Fibroblast of pulmonary artery (primary cell): ENCODE measurements at places on chromosomes 13 and 19.
A peak's percentile ranks its signal among the peaks of the same experiment; 100 is the strongest.

DNA sequence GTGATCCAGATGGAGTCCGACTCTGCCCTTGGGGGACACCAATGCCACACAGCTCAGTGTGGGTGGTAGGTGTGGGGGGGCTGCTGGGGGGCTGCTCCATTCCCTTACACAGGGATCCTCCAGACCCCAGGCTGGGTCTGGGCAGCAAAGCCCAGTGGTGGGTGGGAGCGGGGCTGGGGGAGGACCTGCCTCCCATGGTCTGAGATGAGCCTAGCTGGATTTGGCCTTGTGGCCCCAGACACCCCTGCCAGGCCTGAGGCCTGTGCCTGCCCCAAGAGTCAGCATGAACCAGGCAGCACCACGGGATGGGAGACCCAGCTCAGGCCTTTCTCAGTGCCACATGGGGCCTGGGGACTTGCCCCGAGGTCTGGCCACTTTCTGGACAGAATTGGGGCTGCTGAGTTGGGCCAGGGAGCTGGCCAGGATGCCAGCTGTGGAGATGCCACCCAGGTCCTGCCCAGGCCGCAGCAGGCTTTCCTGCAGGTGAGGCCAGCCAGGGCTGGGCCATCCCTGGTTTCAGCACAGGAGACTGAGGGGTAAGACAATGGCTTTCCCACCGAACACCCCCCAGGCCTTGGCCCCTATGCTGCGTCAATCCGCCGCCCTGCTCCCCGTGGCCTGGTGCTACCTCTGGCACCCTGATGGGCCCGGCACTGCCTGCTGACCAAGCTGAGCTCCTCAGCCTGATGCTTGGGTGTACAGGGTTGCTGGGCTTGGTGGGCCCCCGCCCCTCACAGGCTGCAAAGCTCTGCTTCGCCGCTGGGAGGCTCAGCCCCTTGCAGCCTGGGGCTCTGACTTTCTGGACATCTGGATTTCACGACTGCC is 24.2 kb downstream of the CEBPG start:
- DNase-seq, result no peak

DNA sequence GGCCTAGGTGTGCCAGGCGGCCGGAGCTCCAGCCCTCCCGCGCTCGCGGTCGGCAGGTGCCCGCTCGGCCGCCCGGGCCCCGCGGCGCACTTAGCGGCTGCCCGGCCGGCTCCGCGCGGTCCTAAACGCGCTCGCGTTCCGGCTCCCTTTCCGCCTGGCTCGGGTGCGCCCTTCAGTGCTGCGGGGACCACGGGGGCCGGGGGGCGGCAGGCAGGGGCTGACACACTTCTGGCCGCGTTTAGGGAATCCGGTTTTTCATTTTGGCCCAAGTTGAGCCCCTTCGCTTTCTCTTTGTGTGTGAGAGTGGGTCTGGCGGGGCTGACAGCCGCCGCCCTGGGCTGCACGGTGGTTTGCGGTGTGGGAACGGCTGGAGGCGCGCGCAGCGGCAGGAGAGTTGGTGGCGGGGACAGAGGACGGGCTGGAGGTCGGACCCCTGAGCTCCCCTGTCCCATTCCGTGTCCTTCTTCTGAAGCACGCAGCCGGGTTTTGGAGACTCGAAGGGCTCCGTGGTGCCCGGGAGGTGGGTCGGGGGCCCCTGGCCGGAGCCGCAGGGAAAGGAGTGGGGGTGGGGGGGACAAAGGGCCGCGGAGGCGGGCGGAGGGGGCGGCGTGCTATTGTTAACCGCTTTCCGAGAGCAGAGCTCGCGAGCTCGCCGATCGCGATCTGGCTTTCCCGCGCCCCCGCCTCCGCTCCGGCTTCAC is 3.1 kb downstream of the FGF9 start:
- peak; percentile 29 for DNase-seq

- DNase-seq, result peak; percentile 7
Observed at GRCh38 chr13:65260946-65261891, 1968.9 kb downstream of the PCDH9 start.

DNA sequence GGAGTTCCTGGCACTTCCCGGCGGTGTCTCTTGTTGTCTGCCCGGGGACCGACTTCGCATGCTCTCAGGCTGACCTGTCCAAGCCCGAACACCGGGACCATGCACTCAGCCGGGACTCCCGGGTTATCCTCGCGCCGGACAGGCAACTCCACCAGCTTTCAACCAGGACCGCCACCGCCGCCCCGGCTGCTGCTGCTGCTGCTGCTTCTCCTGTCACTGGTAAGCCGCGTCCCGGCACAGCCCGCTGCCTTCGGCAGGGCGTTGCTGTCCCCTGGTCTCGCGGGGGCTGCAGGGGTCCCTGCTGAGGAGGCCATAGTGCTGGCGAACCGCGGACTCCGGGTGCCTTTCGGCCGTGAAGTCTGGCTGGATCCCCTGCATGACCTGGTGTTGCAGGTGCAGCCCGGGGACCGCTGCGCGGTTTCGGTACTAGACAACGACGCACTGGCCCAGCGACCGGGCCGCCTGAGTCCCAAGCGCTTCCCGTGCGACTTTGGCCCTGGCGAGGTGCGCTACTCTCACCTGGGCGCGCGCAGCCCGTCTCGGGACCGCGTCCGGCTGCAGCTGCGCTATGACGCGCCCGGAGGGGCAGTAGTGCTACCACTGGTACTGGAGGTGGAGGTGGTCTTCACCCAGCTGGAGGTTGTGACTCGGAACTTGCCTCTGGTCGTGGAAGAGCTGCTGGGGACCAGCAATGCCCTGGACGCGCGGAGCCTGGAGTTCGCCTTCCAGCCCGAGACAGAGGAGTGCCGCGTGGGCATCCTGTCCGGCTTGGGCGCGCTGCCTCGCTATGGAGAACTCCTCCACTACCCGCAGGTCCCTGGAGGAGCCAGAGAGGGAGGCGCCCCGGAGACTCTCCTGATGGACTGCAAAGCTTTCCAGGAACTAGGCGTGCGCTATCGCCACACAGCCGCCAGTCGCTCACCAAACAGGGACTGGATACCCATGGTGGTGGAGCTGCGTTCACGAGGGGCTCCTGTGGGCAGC is 661 bp downstream of the FREM2 start:
- DNase-seq, result no peak

GRCh38 chr13:108980237-108980636 is 350.8 kb downstream of the MYO16 start:
- DNase-seq, result no peak

DNA sequence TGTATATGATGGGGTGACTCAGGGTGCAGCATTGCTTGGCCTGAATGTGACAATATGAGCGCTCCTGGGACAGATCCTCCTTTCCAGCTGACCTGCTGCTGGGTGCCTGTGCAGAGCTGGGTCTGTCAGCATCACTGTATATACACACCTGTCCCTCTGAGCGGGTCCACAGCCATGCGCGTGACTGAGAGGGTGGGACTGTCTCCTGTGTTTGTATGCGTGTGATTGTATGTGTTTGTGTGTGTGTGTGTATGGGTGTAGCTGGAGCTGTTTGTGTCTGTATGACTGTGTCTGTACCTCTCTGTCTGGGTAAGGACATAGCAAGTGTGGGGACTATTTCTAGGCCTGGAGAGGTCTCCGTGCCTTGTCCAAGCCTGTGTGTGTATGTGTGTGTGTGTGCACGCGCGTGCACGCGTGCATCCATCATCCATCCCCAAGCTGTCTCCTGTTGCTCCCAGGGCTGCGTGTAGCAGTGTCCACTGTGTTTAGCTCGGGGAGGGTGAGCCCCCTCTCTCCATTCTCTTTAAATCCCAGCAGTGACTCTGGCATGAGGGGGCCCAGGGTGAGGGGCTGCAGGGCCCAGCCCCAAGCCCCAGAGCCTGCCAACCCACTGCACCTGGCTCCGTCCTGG is 8.3 kb downstream of the IGLON5 start:
- DNase-seq, result no peak

DNA sequence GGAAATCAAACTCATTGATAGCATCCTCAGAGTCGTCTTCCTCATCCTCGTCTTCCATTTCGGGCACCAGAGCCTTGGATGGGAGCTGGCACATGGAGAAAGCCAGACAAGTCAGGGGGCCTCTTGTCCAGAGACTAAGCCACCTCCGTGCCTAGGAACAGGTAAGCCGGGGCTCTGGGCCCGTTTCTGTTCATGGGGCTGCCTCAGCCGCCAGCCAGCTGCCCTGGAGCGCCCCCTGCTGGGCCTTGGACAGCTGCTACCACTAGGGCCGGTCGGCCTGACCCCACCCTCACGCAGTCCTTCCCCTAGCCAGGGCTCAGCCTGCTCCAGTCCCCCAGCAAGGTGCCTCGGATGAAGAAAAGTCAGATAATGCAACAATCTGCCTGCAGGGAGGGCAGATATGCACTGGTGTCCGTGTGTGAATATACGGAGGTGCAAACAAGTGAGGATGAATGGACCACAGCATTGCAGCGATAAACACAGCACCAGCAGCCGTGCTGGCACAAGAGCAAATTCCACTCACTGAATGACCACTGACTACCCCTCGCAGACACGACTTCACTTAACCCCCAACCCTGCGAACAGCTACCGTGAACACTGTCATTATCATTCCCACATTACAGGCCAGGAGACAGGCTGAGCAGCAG is 11.9 kb upstream of the PRKD2 start:
- DNase-seq, result peak; percentile 70

DNA sequence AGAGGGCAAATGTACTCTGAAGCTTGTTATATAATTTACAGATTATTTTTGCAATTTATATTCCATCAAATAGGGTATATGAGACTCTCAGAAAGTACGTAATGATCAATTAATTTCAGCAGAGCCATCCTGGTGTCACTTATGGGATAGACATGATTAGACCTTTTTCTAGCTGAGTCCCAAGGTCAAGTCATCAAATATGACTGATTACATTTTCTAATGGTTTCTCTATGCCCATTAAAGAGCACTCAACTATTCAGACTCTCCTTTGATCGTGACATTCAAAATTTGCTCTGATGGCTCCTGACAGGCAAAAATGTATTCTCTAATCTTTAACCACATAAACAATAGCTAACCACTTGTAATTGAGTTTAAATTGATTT is 469.2 kb downstream of the COG6 start:
- DNase-seq, result no peak

- DNase-seq, result no peak
Observed at GRCh38 chr13:110624766-110625756, 9.7 kb downstream of the NAXD start.

- no peak for DNase-seq
Observed at GRCh38 chr13:40706439-40706838, 40.0 kb upstream of the FOXO1 start.

- no peak for DNase-seq
Observed at GRCh38 chr13:21032656-21033055, 28.7 kb downstream of the LATS2 start.

DNA sequence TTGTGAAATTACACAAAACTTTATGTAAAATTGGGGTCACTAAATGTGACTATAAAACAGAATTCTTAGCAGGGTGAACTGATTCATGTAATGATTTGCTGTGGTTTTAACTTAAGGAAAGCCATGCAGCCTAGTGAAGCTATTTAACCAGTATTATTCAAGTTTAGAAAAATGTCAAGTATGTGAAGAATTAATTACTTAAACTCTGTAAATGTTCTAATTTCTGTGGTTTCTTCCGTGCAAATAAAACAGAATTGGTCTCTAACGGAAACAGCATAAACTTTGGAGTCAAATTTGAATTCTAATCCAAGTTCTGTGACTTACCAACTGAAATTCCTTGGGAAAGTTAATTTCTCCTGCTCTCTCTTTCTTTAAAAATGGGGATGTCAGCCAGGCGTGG is 13.3 kb downstream of the CDC16 start:
- DNase-seq, result no peak

DNA sequence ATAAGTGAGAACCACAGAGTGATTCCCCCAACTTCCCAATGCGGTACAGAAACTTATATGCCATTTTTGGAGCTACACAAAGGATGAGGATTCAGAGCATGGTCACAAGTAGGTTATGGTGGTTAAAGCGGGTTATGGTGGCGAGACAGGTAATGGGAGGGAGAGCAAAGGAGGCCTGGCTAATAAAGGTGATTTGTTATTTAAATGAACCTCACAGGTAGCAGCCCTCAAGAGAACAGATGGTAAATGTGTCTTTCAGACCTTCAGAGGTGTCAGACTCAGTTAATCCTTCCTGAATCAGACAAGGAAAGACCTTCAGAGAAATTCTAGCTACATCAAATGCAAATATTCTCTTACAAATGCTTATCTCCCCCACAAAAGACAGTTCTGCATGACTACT is 1971.4 kb downstream of the OLFM4 start:
- DNase-seq, result no peak

DNA sequence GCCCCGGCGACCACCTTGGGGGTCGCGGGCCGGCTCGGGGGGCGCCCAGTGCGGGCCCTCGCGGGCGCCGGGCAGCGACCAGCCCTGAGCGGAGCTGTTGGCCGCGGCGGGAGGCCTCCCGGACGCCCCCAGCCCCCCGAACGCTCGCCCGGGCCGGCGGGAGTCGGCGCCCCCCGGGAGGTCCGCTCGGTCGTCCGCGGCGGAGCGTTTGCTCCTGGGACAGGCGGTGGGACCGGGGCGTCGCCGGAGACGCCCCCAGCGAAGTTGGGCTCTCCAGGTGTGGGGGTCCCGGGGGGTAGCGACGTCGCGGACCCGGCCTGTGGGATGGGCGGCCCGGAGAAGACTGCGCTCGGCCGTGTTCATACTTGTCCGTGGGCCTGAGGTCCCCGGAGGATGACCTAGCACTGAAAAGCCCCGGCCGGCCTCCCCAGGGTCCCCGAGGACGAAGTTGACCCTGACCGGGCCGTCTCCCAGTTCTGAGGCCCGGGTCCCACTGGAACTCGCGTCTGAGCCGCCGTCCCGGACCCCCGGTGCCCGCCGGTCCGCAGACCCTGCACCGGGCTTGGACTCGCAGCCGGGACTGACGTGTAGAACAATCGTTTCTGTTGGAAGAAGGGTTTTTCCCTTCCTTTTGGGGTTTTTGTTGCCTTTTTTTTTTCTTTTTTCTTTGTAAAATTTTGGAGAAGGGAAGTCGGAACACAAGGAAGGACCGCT is 729 bp downstream of the STK11 start:
- no peak for DNase-seq

DNA sequence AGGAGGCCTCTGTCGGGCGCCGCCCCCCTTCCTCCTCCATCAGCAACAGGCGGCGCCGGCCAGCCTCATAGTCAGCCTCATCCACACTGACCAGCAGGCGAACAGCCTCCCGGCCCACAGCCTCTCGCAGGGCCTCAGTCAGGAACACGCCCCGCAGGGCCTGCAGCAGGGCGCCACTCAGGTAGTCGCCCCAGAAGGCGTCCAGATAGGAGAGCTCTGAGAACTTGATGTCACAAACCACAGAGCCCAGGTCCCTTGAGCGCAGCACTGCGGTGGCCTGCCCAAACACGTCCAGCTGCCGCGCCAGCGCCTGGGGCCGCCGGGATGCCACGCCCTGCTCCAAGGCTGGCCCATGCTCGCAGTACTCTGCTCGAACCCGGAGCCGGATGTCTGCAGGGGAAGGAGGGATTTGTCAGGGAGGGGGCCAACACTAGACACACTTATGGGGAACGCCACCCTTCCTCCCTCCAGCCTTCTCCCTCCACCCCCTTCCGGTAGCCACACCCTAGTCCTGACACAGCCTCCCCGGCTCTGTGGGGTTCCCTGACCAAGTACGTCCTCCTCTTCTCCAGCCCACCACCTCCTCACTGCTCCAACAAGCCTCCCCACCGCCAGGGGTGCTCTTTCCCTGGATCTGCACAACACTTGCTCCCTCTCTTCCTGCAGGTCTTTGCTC is 17.9 kb downstream of the DEDD2 start:
- no peak for DNase-seq

- no peak for DNase-seq
Observed at GRCh38 chr19:38880076-38880881, 2.2 kb upstream of the RINL start.

- no peak for DNase-seq
Observed at GRCh38 chr19:21940684-21941083, 70.1 kb downstream of the ZNF208 start.

GRCh38 chr19:6772866-6773322 is 386 bp downstream of the VAV1 start:
- no peak for DNase-seq
